ENCODE measurements at places on chromosomes 12 and 14. TPM values are rescaled to one million over a fixed set of nuclear protein-coding genes. Genes with fewer than 3 reads are reported as not detected.

GRCh38 chr12:26744697-26745440 is 88.1 kb downstream of the ITPR2 start:
- DNase-seq = no peak

GRCh38 chr12:59077575-59078426 is 157.5 kb upstream of the LRIG3 start:
- DNase-seq = no peak

DNA sequence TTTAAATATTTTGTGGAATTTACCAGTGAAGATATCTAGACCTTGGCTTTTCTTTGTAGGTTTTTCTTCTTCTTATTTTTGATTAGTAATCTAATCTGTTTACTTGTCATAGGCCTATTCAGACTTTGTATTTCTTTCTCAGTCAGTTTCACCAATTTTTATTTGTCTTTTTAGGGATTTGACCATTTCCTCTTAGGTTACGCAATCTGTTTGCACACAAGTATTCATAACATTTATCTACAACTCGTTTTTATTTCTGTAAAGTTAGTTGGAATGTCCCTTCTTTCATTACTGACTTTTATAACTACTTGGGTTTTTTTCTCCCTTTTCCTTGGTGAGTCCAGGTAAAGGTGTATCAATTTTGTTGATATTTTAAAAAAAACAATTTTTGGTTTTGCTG is 545.7 kb downstream of the AACS start:
- no peak for DNase-seq

DNA sequence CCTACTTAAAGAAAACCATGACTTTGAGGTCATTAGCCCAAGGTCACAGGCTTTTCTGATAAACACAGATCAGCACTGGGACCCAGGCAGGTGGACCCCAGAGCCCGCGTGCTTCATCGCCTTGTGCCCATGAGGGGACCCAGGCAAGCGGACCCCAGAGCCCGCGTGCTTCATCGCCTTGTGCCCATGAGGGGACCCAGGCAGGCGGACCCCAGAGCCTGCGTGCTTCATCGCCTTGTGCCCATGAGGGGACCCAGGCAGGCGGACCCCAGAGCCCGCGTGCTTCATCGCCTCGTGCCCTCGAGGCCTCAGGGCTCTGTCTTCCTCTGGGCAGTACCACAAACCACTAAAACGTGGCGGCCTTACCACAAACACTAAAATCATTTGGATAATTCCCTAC is 31.7 kb downstream of the STX2 start:
- DNase-seq = no peak

- no peak for DNase-seq
Observed at GRCh38 chr14:34128665-34129064, 177.8 kb upstream of the EGLN3 start.

- DNase-seq = no peak
Observed at GRCh38 chr12:129676411-129676810, 227.4 kb downstream of the TMEM132D start.

- no peak for DNase-seq
Observed at GRCh38 chr12:53200107-53200457, 7.0 kb downstream of the ITGB7 start.

DNA sequence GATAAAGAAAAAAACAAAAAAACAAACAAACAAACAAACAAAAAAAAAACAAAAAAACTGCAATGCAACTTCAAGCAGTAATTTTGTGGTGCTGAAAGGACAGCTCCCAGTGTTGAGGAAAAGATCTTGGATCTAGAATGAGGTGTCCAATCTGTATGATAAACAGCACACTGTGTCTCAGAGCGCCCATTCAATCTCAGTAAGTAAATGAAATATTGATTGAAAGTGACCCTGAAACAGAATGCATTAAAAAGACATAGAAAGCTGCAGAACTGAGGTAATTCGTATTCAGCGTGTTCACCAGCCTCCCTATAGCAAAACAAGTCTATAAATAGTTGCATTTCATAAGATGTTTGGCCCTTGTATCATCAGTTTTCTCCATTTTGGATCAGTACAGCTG is 153.0 kb downstream of the NOVA1 start:
- DNase-seq = no peak

- no peak for DNase-seq
Observed at GRCh38 chr12:53737093-53737808, 10.0 kb upstream of the CALCOCO1 start.

DNA sequence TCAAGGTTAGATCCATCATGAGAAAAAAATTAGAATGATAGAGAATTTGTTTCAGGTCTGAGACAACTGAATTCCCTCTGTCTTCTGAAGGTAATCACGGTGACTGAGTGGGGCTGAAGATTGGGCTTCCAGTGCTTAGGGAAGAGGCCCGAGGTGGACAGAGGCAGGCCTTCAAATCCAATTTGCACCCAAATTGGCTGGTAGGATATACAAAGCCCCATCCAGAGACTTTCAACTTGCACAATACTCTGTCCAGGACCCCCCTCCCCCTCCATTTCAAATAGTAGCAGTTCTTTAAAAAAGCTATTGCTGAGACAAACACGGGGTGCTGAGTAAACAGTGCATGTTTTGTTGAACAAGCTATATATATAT is 3.6 kb upstream of the FOXG1 start:
- no peak for DNase-seq

- DNase-seq = no peak
Observed at GRCh38 chr12:13777374-13777773, 204.0 kb downstream of the GRIN2B start.

DNA sequence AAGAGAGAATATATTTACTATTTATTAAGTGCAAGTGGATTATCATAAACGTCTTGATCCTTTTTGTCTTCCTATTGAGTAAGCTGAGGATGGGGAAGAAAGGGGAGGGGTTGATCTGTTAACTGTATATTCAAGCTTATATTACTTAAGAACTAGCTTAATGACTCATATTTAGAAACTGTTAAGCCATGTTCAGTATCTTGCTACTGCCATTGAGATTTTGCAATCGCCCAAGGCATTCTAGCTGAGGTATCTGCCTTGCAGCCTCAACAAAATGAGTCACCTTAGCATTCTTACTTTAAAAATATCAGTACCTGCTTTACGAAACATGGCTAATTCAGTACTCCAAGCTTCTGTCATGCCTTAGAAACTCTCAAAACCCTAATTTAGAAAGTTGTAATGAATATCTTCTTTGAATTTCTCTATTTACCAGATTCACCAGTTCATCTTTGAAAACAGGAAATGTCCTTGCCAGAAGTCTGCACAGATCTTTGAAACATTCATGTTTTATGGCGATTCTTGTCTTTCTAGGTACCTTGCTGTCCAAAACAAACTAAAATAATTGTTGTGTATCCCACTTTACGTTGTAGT is 76.1 kb downstream of the ALG10B start:
- peak; percentile 97 for DNase-seq

Gene ULK1
- total RNA-seq = 50.8 TPM

Gene TRHDE
- total RNA-seq = 0.74 TPM

Gene SLCO1C1
- total RNA-seq = not detected

Gene CMTM5
- not detected for total RNA-seq

Gene SLC16A7
- total RNA-seq = 5.0 TPM

Gene SLC35F4
- total RNA-seq = not detected

Gene KCNJ8
- total RNA-seq = not detected

Gene FLRT2
- total RNA-seq = 2.1 TPM

Measured in PC-9 (cell line).